Stimulated activated effector memory CD8-positive, alpha-beta T cell treated with anti-CD3 and anti-CD28 coated beads, Interleukin-12 subunit alpha, Interleukin-12 subunit beta, amount 100 ng/mL, for 72 hours (primary cell): ENCODE measurements at places on chromosomes 13 and 19.

GRCh38 chr13:30333616-30334015 is 26.3 kb upstream of the KATNAL1 start:
- no peak for DNase-seq

- no peak for DNase-seq
These were observed 12.5 kb downstream of the POLR1D start for GRCh38 chr13:27634231-27634630.

GRCh38 chr13:36533806-36534205 is 101.5 kb downstream of the CCNA1 start:
- no peak for DNase-seq

DNA sequence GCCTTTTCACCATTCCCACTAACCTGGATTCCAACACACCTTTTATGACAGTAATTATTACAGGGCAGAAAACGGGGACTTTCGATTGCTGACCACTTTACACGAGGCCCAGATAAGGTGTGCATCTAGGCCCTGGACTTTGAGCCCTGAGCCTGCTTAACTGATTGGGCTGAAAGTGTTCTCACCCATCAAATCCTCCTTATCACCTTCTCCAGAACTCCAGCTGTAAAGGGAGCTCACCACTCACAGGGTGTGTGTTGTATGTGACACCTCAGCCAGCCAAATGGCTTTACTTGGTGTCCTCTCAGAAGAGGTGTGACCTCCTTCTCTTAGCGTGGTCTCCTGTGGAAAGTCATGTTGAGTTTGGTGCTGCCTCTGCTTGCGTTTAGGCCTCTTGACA is 36.5 kb downstream of the SIPA1L3 start:
- no peak for DNase-seq

DNA sequence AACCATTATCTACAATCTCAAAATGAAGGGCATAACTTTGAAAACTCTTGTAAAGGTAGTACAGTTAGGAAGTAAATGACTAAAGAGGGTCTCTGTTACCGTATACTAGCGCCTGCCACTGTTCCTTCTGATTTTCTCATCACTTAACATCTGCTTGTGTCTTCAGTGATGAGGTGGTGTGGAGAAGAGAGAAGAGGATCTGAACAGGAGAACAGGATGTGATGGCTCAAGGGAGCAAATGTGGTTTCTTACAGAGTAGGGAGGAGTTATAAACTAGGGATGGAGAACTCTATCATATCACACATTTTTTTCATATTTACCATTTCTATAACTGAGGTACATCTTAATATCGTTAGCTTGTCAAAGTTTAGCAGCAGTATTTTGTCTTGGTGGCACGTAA is 1.1 kb downstream of the KCTD4 start:
- no peak for DNase-seq

- DNase-seq = no peak
These were observed 215.5 kb downstream of the POSTN start for GRCh38 chr13:37383046-37383445.

GRCh38 chr13:51782026-51782710 is 21.8 kb downstream of the DHRS12 start:
- no peak for DNase-seq

DNA sequence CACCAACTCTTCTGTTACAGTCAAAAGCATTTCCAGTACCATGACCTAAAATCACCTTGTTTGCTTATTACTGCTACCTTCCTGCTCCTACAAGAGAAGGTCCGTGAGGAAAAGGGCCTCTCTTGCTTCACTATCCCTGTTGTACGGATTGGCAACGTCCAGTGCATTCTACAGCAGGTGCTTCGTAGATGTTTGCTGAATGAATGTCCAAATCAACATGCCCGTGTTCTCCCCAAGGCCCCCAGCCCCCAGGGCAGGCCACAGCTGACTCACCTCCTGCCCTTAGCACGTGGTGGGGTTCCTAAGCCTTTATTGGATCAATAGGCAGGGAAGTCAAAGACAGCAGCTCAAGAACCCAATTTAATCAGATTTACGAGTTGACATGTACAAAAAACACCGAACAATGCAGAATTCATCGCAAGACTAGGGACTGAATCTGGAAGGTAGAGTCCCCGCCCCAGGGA is 5.5 kb upstream of the NAPA start:
- DNase-seq = no peak
